CD8-positive, alpha-beta memory T cell (primary cell): ENCODE measurements at places on chromosomes 1 and 21. TPM values are rescaled to one million over a fixed set of nuclear protein-coding genes. Genes with fewer than 3 reads are reported as not detected.

- H3K4me3 ChIP-seq = no peak overlapping the region
- H3K4me1 ChIP-seq = no peaks in the 10 kb centered on the region
Observed at GRCh38 chr21:32812035-32812434, 40.5 kb upstream of the PAXBP1 start.

DNA sequence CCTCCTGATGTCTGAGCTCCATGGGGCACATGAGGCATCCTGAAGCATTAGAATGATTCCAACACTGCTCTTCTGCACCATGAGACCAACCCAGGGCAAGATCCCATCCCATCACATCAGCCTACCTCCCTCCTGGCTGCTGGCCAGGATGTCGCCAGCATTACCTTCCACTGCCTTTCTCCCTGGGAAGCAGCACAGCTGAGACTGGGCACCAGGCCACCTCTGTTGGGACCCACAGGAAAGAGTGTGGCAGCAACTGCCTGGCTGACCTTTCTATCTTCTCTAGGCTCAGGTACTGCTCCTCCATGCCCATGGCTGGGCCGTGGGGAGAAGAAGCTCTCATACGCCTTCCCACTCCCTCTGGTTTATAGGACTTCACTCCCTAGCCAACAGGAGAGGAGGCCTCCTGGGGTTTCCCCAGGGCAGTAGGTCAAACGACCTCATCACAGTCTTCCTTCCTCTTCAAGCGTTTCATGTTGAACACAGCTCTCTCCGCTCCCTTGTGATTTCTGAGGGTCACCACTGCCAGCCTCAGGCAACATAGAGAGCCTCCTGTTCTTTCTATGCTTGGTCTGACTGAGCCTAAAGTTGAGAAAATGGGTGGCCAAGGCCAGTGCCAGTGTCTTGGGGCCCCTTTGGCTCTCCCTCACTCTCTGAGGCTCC is 11.1 kb upstream of the RASSF5 start:
- no peak overlapping the region for H3K27ac ChIP-seq
- H3K4me1 ChIP-seq = no peaks in the 10 kb centered on the region
- H3K4me3 ChIP-seq = no peak overlapping the region
- H3K36me3 ChIP-seq = peaks cover 43% of the 10 kb centered on the region
- DNase-seq = no peak
- H3K27me3 ChIP-seq = no peaks in the 10 kb centered on the region

GRCh38 chr1:237562242-237562823 is 328.4 kb downstream of the ZP4 start:
- peak; percentile 22 for DNase-seq
- no peak overlapping the region for H3K27ac ChIP-seq
- H3K4me3 ChIP-seq = no peak overlapping the region
- H3K4me1 ChIP-seq = no peaks in the 10 kb centered on the region

- DNase-seq = no peak
- H3K4me1 ChIP-seq = peaks cover 22% of the 10 kb centered on the region
- no peak overlapping the region for H3K4me3 ChIP-seq
- no peaks in the 10 kb centered on the region for H3K27me3 ChIP-seq
Observed at GRCh38 chr1:24853649-24854048, 76.4 kb downstream of the RUNX3 start.

- DNase-seq = no peak
- no peaks in the 10 kb centered on the region for H3K27me3 ChIP-seq
- H3K4me1 ChIP-seq = no peaks in the 10 kb centered on the region
Observed at GRCh38 chr1:189929501-189930099, 548.1 kb downstream of the BRINP3 start.

C1orf115 gene
- 0.18 TPM for total RNA-seq
